ENCODE measurements at places on chromosomes 4 and X.
A peak's percentile ranks its signal among the peaks of the same experiment; 100 is the strongest.

DNA sequence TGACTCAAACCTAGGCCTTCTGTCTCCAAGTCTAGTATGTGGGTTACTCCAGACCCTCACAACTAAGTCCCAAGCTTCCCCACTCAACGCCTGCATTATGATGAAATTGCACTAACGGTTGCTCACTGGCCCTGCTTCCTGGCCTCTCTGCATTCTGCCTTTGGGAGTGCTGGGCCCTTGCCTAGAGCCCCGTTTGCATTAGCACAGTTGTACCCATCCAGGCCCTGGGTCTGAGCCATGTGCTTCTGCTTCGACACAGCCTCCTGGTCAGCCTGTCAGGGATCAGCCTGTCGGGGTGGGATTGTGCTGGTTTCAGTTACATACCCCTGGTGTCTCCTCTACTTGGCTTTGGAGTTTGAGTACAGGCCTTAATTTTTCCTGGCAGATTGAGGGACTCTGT, 58.4 kb downstream of the DCUN1D4 start:
- DNase-seq = no peak

DNA sequence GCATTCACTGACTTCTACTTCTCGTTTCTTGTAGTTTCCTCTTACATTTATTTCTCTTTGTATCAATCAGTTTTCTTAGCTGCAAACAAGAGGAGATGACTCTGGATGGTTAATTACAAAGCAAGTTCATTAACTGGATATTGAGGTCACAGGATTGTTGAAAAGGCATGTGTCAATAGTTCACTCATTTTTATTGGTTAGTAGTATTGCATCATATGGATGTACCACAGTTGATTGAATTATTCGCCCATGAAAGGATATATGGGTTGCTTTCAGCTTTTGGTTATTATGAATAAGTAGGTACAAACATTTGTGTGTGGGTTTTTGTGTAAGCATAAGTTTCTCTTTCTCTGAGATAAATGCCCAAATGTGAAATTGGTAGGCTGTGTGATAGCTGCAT, 21.8 kb upstream of the ARHGEF6 start:
- DNase-seq = no peak

GRCh38 chrX:9135901-9136510, 102.1 kb upstream of the FAM9B start:
- no peak for DNase-seq

DNA sequence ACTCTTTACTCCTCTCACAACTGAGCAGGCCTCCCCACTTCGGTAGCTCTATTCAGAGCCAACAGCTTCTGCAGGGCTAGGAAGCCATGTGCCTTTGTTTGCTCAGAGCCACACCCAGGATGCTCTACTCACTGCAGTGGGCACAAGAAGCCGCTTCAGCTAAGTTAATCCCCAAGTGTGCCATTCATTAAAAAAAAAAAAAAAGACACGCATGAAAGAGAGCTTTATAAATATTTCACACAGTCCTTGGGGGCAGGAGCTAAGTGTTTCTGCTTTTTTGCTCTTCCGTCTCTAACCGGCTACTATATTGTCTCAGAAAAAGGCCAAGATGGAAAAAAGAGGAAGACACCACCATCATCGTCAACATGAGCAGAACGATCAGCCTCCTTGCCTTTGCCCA, 8.1 kb downstream of the CRMP1 start:
- DNase-seq = no peak

DNA sequence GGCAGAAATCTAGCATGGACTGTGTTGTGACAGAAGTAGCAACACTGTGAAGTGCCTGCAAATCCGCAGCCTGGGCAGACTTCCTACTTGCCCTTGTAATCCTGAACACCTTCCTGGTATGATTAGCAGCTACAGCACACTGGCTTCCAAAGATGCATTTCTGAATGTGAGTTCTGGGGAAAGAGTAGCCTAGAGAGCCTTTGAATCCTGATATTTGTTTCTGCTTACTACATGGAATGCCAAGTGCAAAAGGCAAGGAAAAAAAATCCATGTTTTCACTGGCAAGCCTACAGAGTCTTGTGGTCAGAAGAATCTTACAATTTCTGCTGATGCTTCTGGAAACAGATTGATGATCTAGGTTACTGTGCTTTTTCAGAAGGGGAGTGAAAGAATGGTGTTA, 223.7 kb downstream of the COL25A1 start:
- DNase-seq = peak; percentile 53

DNA sequence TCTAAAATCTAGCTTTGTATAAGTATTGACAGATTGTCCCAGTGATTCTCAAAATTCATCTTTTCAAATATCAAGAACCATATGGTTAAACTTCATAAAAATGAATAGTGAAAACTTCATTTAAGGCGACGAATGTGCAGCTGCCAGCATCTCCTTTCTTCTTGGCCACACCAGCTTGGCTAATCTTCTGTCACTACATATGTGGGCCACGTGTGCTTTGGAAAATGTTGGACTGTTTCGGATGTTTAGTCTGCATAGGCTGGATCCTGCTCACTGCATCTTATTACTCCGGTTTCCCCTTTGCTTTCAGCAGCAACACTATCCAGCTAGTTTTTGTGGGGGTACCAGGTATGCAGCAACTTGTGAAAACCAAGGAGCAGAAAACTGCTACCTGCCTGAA, 221.9 kb downstream of the BMPR1B start:
- peak; percentile 13 for DNase-seq

DNA sequence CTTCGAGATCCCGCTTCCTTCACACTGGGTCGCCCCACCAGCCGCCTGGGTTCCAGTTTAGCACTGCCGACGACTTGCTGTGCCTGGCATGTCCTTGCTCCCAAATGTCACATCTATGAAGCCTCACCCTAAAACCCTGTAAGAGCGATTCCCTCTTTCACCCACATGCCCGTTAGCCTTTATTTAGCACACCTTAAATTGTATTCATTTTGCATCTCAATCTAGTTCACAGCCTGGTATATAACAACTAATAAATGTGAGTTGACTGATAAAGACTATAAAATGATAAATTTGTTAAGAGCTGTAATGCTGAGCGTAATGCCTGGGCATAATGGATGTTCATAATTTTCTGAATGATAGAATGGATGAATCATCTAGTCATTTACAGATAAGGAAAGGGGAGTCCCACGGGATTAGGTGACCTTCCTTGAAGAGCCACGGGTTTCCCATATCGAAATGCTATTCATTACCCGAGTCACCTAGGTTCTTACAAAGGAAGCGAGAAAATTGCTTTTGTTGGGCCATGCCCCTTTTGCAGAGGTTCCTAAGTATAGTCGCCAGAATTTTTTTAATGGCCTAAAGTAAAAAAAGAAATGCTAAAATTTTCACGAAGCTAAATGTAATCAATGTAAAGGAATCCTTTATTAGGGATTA, 1.1 kb upstream of the AP1S2 start:
- no peak for DNase-seq

GRCh38 chr4:180694875-180695274, 1548.3 kb upstream of the TENM3 start:
- no peak for DNase-seq

DNA sequence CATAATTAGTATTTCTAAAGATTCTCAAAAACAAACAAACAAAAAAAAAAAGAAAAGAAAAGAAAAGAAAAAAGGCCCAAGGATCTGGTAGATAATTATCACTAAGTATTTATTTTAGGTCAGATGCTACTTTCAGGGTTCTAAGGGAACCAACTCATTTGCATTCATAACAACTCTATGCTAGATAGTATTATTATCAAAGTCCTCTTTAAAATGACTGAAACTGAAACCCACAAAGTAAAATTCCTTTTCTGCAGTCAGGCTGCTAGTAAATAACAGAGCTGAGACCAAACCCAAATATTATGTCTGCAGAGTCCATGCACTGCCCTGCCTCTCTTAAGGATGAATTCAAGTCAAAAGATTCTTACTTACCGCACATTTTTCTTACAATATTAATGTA, 38.3 kb upstream of the MAPK10 start:
- DNase-seq = no peak

DNA sequence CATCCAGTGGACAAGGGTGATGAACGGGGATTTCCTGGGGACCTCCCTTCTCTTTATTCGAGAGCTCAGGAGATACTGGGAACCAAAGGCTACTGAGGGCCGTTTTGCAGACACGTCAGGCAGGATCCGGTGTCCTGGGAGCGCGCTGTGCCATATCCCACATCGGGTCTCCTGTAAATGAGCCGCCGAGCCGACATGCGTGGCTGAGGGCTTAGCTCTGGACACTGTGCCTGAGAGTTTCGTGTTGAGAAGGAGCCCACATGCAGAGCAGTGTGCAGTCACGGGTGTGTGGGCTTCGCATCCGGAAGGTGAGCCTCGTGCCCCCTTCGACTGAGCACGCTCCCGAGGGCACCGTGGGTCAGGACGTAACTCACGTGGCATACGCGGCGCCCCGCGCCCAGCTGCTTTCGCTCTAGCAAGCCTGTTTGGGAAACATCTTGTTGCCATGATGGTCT, 28.5 kb upstream of the HGFAC start:
- DNase-seq = no peak

DNA sequence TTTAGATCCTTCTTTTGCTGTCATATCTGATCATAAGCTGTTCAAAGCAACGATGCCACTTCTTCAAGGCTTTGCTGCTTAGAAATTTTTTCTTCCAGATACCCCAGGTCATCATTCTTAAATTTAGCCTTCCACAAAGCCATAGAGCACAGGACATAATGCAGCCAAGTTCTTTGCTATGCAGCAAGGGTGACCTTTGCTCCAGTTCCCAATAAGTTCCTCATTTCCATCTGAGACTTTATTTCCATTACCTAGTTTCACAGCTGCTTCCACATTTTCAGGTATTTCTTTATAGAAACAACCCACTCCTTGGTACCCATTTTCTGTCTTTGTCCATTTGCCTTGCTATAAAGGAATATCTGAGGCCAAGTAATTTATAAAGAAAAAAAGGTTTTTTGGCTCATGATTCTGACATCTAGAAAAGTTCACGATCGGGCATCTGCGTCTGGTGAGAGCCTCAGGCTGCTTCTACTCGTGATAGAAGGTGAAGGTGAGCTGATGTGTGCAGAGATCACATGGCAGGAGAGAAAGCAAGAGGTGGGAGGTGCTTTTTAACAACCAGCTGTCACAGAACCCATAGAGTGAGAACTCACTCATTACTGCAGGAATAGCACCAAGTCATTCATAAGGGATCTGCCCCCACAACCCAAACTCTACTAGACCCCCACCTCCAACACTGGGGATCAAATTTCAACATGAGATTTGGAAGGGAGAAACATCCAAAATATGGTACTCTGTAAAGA, 11.8 kb upstream of the TASL start:
- no peak for DNase-seq
